CD4-positive, alpha-beta T cell treated with Interferon alpha-2 for 1 hour (primary cell): ENCODE measurements at places on chromosomes 1 and 21.

DNA sequence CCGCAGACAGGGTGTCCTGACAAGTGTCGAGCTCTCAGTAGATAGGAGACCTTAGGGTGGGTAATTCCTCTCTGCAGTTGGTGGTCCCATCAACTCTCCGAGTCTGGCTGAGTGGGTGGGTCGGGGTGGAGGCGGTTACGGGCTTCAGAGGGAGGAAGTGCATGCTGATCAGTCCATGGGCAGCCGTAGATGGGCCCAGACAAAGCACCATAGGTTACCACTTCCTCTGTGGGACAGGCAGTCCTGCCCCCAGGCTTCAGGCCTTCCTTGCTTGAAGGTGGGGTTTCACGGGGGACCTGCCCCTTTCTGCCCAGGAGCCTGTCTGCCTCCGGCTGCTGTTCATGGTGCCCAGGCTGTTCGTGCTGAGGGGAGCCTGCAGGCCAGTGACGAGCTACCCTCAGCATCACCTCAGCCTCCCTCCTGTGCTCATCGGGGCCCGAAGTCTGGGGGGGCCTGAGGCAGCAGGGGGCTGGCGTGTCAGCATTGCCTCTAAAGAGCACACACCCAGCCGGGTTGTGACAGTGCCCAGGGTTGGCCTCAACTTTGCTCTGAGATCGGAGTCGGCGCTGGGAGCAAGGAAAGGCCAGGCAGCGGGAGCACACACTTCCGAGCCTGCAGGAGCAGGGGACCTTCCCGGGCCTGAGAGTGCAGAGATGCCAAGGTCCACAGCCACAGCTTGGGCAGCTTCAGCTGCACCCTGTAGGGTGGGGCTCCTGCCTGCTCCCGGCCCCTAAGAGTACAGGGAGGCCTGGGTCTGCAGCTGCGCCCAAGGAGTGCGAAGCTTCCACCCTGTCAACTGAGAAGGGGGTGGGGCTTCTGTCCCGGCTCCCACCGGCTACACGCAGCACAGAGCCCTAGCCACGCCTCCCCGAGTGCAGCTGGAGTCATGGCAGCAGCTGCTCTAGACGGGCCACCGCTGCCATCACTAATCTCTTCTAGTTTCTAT lies 225.4 kb upstream of the NRIP1 start:
- DNase-seq, result no peak

DNA sequence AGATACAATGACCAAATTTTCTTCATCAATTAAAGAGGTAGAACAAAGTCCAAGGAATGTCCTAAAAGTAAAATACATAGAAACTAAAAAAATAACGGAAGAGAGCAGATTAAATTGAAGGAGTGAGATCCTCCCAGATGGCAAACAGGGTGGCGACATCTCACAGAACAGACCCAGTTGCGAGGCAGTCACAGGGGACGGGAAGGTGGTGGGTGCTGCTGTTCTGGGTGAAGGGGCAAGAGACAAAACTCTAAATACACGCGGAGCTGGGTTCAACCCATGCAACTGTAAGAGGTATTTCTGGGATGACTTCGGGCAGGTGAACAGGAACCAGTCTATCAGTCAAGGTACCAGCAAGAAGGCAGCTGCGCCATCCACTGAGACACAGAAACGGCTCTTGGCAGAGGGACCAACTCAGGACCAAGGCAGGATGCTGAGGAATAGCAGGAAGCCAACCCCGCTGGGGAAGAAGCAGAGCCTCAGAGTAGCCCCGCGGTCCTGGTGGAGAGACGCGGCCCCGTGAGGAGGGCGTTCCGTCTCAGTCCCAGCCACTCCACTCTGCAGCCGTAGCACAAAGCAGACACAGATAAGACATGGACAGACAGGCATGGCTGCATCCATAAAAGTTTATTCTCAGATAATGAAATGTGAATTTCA lies 32.2 kb downstream of the WDR4 start:
- DNase-seq, result no peak

DNA sequence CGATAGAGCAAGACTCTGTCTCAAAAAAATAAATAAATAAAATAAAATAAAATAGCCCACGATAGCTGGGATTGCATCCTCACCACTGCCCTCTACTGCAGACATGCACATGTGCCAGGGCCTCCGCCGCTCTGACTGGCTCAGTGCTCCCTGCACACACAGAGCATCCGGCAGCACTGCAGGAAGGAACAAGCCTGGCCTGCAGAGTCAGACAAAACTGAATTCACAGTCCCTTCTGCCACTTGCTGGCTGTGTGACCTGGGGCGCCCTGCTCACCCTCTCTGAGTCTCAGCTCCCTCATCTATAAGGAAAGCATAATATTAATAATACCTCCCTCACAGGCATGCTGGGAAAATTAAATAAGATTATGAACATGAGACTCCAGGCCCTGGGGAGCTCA lies 35.4 kb downstream of the CSMD2 start:
- no peak for DNase-seq

DNA sequence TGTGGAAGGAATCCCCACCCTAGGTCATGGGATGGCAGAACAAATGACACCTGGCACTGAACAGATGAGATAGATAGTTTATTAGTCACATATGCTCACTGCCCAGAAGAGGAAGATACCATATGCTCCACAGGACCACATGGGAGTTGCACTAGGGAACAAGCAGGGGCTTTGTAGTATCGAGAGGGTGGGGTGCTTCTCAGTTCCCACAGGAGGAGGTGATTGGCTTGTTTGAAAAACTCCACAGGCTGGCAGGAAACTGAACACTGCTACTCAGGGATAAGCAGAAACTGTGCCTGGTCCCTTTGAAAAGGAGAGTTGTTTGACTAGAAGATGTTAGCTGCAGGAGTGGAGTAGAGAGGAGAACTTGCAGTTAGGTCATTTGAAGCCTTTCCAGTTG lies 31.9 kb upstream of the RXRG start:
- DNase-seq, result no peak

DNA sequence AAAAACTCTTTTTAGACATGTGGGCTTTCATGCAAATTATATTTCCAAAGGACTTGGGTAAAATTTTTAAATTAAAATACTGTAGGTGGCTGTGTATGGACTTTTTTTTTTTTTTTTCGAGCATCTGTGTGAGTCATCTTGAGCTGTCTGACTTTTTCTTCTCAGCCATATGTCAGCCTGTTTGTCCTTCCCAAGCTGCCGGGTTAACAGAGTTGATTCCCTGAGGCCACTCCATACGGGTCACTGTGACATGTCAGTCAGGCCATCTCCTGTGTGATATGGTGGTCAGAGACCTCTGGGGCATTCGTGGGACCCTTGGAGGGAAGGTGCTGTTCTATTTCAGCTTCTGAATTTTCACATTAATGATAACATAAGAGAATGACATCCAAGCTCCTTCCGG lies 148.3 kb downstream of the KCNJ6 start:
- DNase-seq, result no peak

DNA sequence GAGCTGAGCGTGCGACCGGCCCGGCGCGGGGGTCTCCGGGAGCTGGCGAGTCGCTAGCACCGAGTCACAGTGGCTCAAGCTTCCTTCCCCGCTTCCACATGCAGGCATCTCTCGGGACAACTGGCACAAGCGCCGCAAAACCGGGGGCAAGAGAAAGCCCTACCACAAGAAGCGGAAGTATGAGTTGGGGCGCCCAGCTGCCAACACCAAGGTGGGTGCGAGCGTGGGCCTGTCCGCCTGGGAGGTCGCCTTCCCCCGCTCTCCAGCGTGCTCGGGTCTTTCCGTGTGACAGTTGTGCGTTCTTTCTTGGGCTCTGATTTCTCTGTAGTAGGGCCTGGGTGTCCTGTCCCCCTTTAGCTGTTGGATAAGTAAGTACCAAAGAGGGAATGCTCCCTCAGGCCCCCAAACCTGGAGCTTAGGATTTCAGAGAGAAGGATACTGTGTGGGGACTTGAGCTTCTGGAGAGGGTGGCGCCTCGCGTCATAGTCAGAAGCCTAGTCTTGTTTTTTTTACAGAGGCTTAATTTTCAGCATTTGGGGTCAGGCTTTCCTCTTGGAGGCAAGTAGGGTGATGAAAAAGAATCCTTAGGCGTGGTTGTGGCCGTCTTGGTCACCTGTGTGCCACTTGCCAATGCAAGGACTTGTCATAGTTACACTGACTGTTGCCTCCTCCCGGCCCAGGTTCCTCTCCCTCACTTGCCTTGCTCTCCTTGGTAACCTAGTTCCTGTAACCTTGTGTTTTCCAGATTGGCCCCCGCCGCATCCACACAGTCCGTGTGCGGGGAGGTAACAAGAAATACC lies 790 bp downstream of the RPS8 start:
- DNase-seq, result peak; percentile 39

DNA sequence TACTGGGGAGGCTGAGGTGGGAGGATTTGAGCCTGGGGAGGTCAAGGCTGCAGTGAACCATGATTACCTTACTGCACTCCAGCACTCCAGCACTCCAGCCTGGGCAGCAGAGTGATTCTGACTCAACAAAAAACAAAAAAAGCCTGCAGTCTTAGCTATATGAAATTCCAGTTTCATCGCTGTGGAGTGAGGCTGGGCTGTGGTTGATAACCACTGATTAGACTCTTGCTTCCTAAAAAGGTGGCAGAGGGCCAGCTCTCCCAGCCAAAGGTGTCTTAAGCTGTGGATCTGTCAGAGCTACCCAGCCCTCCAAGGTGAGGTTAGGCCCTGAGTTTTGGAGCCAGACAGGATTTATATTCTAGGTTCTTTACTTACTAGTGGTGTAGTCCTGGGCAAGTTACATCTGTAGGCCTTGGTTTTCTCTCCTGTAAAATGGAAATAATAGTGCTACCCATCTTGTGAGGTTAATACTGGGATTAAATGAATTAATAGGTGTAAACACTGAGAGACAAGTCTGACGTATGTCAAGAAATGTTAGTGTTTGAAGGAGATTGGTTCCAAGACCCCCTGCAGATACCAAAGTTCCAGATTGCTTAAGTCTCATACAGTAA lies 35.9 kb downstream of the TMCC2 start:
- no peak for DNase-seq
